Stimulated activated CD8-positive, alpha-beta memory T cell treated with anti-CD3 and anti-CD28 coated beads, Interleukin-7, amount 100 ng/mL, for 4 hours (primary cell): ENCODE measurements at places on chromosomes 3 and 15.

DNA sequence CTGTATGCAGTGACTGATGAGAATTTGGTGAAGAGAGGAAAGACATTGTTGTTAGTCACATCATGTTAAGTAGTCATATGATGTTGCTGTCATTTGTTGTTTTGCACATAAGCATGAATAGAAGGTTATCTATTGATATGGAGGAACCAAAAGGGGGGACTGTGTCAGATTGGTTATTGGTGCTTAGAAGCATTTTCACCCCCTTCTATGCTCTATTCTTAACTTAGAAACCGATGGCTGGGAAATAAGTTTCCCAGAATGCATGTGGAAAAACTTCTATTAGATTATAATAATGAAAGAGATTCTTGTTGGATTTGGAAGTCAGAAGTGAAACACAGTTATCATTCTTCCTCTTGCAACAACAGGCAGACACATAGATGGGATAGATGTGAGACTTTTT lies 33.2 kb upstream of the CADM2 start:
- no peak for DNase-seq

DNA sequence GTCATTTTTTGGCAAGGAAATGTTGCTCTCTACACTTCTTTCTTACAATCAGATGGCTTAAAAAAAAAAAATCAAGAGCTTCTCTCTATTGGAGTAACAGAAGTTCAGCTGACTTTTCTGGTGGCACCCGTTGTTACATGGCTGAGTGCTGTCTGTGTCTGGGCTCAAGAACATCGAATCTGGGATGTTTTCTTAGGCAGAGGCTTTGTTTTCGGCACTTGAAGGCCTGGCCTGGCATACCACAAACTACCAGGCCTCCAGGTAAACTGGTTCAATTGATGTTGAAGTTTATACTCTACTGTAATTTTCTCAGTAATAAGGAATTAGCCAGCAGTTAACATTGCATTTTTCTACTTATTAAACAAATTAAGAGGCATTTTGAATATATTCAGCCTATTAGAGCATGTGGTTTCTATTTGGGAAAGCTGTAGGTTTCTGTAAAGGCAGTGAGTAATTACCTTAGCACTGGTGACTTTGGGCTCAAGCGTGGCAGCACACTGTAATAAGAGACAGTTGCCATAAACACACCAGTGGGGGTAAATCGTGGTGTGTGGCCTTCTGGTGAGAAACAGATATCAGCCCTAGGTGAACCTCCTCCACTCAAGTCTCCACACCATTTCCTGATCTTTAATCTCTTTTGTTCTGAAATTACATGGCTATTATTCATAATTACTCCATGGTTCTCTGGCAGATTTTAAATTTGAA lies 544.7 kb downstream of the MECOM start:
- DNase-seq = no peak

DNA sequence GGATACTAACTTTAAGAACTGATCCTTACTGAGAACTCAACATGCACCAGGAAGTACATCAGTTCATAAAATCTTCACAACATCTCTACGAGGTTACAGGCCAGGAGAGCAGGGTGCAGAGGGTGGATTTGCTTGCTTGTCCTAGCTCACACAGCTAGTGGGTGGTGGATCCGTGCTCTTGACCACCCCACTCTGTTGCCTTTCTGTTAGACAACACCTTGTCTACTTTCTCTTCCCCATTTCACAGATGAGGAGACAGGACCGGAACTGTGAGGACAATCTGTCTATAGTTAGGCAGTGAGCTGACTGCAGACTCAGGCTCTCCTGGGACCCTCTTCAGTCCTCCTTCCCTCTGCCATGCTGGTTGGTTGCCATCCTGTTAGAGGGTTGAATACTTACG lies 221.7 kb upstream of the TLE3 start:
- DNase-seq = no peak

GRCh38 chr3:170529912-170530311 lies 56.0 kb downstream of the SLC7A14 start:
- DNase-seq = no peak

- no peak for DNase-seq
These were observed 81.8 kb downstream of the ALCAM start for GRCh38 chr3:105448338-105448982.

GRCh38 chr15:55589287-55589686 lies 1.1 kb upstream of the PYGO1 start:
- DNase-seq = no peak

DNA sequence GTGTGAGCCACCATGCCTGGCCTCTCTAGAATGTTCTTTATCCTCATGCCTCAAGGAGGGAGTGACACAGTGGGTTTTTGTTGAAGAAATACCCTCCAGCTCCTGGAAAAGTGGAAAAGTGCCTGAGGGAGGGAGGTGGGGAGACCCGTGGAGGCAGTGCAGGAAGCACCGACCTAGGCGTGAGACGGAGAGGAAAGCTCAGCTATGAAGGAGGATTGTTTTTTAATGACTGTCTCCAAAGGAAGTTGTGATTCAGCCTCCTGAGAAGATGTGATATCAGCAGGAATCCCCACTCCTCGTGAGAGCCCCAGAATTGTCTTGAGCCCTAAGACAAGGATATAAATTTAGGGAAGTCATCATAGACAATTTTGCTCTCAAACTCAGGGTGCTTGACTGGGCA lies 21.7 kb downstream of the RPLP1 start:
- DNase-seq = no peak

GRCh38 chr3:176692199-176692965 lies 504.9 kb downstream of the TBL1XR1 start:
- no peak for DNase-seq

GRCh38 chr3:138398791-138399575 lies 35.4 kb upstream of the ESYT3 start:
- no peak for DNase-seq

DNA sequence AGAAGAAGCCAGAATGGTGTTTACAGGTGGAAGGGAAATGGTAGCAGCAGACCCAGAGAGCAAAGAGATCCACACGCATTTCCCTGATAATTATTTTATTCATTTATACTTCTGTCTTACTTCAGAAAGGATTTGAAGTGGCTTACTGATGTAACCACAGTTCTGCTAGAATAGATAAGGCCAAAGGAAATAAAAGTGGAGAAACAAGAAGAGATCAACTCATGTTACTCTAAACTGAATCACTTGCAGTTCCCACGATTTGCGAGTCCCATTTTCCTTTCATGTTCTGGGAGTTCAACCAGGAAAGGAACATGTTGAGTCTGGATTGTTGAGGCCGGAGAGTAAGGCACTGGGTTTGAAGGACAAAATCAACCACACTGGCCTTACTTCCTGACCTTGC lies 151.8 kb downstream of the MYRIP start:
- no peak for DNase-seq

DNA sequence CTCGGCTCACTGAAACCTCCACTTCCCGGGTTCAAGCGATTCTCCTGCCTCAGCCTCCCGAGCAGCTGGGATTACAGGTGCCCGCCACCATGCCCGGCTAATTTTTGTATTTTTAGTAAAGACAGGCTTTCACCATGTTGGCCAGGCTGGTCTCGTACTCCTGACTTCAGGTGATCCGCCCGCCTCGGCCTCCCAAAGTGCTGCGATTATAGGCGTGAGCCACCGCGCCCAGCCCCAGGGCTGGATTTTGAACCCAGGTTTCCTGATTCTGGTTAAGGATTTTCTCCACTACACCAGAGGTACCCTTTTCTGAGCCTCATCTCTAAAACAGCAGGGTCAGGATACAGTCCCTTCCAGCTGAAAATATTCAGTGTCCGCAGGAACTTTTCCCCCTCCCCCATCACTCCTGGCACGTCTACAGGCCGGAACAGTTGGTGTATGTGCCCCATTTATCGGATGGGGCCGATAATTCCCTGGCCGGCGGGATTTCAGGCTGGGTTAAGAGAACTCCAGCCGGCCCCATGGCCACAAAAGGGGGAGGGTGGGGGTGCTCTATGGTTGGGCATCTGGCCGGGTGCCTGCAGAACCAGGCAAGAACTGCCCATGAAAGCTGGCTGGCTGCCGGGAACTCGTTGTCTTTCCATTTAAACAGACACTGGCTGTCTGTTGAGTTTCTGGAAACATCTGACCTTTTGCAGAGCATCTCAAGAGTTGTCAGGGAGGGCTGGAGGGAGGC lies 26.8 kb upstream of the SEMA4B start:
- DNase-seq = no peak

DNA sequence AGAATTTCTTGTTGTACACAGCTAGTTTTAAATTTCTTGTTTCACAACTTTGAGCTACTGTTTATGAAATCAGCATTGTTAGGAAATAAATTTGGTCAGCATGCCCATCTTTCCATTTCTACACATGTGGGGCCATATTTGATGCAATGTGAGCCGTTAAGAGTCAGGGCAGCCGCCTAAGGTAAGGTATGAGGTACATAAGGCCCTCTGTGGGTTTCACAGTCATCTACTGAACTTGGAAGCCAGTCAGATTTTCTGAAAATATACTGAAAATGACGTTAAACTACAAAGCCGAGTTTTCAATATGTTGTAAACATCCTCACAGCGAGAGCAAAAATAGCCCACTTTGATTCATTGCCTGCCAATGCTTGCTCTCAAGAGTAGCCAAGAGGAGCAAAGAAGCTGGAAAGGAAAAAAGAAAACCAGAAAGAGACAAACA lies 94.7 kb upstream of the PDZRN3 start:
- DNase-seq = no peak

DNA sequence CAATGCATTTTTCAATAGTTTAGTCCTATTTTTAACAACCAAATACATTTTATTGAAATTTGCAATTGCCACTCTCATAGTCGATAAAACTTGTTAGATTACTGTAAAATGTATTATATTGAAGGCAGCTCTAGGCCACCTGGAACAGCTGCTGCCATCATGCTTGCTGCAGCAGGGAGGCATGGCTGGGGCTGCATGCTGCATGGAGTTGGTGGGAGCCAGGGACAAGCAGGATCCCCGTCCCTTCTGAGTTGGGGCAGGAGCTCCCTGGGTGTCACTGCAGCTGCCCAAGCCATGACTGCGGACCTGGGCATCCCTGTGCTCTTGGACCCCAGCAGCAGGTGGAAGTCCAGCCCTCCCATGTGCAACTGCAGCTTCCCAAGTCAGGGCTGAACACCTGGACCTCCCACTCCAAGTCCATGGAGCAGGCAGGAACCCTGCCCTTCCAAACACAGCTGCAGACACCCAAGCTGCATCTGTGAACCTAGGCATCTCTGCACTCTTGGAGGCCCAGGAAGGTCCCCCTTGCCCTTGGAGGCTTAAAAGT lies 742.0 kb downstream of the ZBBX start:
- no peak for DNase-seq

DNA sequence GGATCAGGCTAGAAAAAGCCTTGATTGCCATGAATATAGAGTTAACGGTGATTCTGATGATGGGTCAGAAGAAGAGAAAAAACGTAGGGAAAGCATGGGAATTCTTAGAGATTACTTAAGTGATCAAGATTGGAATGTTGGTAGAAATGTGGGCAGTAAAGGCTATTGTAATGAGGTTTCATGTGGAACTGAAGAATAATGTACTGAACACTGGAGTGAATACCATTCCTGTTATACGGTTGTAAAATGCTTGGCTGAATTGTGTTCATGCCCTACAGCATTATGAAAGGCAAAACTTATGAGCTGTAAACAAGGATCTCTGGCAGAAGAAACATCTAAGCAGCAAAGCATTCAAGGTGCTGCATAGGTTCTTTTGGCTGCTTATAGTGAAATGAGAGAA lies 414.1 kb upstream of the CBLB start:
- no peak for DNase-seq

DNA sequence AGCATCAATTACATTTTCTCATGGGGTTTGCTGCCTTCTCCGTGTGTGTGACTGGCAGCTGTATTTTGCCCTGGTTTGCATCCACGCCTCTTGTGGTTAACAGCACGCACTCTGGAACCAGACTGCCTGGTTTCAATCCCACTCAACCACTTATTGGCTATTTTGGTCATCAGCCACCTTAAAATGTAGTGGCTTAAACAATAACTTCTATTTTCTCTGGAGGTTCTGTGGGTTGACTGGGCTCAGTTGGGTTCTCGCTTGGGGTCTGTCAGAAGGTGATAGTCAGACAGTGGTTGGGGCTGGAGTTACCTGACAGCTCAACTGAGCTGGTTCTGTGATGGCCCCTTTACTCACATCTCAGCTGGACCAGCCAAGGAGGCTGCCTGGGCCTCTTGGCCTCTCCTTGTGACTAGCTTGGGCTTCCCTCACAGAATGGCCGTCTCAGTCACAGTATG lies 36.8 kb downstream of the EHD4 start:
- no peak for DNase-seq

DNA sequence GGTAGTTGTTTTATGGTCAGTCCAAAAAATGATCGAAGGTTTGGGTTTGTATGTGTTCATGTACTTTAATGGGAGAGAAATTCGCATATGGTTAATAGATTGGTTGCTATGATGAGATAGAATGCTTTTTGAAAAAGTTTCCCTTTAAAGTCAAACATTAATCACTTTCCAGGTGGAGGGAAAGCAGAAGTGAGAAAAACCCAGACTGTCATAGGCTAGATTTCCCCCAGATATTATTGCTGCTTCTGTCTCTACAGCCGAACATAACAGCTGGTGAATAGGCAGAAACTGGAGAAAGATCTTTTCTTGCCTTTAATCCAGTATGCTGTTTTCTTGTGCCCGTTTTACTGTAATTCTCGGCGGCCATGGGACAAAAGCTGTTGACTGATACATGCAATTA lies 287.6 kb downstream of the SOX2 start:
- no peak for DNase-seq

DNA sequence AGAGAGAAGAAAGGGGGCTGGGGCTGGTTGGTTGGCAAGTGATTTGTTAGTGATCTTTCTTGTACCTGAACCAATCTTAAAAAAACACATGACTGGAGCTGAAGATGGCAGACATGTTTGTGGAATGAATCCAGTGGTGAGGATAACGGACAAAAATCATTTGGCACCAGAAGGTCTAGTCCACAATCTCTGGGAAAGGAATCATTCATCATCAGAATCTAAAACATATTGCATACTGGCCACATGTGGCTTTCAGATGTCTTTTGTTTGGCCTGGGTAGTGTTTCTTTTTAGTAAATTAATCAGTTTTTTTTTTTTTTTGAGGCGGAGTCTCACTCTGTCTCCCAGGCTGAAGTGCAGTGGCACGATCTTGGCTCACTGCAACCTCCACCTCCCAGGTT lies 5.0 kb downstream of the NEK11 start:
- DNase-seq = no peak

GRCh38 chr3:65401359-65402305 lies 637.1 kb downstream of the MAGI1 start:
- DNase-seq = no peak

- no peak for DNase-seq
These were observed 52.4 kb downstream of the CDC25A start for GRCh38 chr3:48135552-48136495.

GRCh38 chr15:68176601-68177000 lies 28.5 kb downstream of the CALML4 start:
- DNase-seq = no peak

DNA sequence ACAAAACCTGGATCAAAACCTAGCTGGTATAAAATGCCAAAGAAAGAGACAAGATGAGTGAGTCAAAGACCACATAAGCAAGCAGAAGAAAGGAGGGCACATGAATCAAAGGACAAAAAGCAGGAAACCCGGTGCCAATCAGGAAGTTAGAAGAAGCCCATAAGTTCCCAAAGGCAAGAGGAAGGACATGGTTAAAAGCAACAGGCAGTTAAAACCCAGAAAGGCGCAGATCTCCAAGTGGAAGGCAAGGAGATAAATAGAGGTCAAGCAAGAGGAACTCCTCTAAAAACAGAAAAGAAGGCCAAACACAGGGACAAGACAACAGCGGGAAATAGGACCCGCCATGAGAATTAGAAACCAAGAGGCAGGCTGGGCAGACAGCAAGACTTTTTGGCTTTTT lies 4.4 kb downstream of the TMOD2 start:
- DNase-seq = no peak

GRCh38 chr3:24355806-24356205 lies 138.8 kb downstream of the THRB start:
- DNase-seq = no peak

- DNase-seq = no peak
These were observed 91.8 kb upstream of the ALCAM start for GRCh38 chr3:105274958-105275357.
